Fibroblast of the aortic adventitia (primary cell): ENCODE measurements at places on chromosomes 6 and 20.

GRCh38 chr20:33022694-33023438 lies 8.6 kb upstream of the BPIFB6 start:
- no peak for DNase-seq

GRCh38 chr6:10535193-10535592 lies 14.0 kb downstream of the GCNT2 start:
- DNase-seq, result no peak

- peak; percentile 50 for DNase-seq
Measured at GRCh38 chr6:81750681-81751387, 1.6 kb downstream of the TENT5A start.

- no peak for DNase-seq
Measured at GRCh38 chr6:138370631-138371451, 6.9 kb upstream of the SMIM28 start.

- peak; percentile 32 for DNase-seq
Measured at GRCh38 chr6:133428295-133428694, 187.1 kb downstream of the EYA4 start.

- no peak for DNase-seq
Measured at GRCh38 chr20:62358171-62359042, 8.7 kb downstream of the LAMA5 start.

DNA sequence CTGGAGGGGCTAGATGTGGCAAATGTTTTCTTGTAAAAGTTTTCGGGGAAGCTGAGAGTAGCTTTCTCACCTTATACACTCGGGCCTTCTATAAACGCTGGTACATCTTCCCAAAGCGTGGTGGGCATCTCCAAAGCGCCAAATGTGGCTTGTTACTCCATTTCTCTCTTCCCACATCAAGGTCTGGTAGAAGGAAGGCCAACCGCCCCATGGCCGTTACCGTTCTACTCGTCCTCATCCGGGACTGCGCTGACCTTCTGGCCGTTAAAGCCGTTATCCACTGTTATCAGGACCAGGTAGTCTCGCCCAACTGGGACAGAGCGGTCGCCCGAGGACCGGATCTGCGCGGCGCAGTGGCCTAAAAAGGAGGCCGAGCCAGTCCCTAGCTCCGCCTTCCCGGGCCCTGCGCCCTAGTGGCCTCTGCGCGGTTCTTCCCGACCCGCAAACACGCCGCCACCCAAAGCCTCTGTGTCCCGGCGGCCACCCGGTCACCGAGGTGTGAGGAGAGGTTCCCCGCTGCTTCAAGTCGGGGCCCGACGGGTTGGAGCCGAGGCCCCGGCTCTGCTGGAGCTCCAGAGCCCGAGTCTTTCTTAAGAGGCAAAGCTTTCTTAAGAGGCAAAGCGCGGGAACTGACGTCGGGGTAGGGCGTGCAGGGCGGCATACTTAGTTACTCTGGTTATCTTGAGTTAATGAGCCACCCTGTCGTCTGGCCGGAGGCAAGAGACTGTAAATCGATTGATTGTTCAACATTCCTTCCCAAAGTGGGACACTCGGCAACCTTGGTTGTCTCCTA lies 90.5 kb downstream of the GPX5 start:
- no peak for DNase-seq

DNA sequence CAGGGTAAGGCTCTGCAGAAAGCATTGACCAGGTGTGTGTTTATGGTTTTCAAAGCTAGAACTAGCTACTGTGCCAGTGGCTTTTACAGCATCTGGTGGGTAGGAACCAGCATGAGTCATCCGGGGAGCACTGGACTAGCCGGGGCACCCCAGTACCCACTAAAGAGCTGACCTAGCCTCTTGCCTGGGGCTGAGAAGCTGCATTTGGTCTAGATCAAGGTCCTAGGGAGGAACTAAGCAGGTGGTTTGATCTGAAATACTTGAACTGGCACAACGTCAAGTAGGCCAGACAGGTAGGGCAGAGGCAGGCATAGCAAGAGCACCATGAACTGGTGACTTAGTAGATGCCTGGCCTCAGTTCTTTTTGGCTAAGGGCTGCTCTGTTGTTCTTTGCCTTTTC lies 109.8 kb upstream of the PTPRK start:
- no peak for DNase-seq

- peak; percentile 89 for DNase-seq
Measured at GRCh38 chr6:130303431-130303830, 62.4 kb upstream of the TMEM200A start.

DNA sequence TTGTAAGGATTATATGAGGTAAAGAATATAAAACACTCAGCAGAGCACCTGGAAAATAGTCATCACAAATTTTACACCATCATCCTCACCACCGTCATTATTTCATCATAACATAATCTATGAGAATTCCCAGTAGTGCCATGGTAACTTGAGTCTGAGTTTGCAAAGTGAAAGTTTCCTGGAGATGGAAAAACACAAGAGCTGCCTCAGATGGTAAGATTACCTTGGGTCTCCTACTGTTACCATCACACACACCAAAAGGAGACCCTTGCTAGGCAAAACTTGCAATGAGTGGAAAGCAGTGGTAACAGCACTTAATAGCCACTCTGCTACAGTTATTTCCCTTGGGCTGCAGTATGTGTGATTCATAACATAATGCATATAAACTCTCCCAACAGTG lies 589.8 kb downstream of the RNF144B start:
- DNase-seq, result no peak

GRCh38 chr6:41755895-41756294 lies 8.7 kb upstream of the PGC start:
- no peak for DNase-seq

DNA sequence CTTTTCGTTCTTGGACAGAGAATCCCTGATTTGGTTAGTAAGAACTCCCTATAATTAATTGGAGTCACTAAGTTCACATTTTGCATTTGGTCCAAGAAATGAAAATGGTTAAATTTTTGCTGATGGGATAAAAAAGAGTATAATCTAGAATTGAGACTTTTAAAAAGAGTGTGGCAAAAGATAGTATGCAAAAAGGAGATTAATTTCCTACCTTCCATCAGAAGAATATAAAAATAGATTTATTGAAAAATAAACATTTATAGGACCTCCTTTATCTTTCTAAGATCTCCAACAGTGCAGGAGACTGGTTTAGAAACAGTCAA lies 105.5 kb upstream of the EEF1E1 start:
- no peak for DNase-seq

GRCh38 chr6:109446541-109446940 lies 6.0 kb downstream of the SMPD2 start:
- DNase-seq, result no peak

- DNase-seq, result no peak
Measured at GRCh38 chr6:97392735-97393134, 109.7 kb upstream of the MMS22L start.

GRCh38 chr6:82767037-82767436 lies 298.6 kb downstream of the UBE3D start:
- no peak for DNase-seq

DNA sequence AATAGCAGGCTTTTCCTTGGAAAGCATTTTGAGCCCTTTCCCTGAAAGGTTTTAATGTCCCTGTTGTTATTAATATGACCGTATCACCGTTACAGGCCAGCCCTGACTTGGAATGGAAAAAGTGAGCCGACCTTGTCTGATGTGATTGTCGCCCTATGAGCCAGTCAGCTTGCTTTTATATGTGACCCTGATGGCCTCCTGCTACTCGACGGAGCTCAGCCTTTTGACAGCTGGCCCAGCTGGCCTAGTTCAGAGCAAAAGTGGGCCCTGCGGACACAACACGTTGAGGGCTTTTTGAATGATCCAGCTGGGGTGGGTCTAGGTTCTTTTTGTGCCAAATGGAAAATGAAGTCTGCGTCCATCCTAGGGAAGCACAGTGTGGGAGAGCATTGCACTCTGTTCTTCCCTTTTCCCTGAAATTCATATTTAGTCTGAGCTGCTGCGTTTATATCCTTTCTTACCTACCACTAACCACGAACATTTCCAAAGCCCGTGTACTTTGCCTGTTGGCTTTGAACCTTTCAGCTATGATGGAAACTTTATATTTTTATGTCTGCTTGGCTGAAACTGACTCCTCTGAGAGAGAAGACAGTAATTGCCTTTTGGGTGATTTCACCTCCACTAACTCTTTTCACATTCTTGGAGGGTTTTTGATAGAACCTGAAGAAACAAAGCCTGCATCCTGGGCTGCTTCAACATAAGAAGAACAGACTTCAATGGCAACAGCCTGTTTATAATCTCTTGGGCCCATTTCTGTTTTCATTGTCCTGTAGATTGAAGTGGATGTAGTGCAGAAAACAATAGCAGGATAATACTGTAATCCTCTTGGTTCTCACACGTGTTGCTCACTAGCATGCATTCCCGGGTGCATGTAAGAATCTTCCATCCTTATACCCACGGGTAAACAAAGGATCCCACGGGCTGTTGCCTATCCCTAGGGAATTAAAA lies 121.8 kb upstream of the HDGFL1 start:
- DNase-seq, result peak; percentile 5

- DNase-seq, result no peak
Measured at GRCh38 chr6:63558278-63558677, 14.0 kb upstream of the LOC128125822 start.

- no peak for DNase-seq
Measured at GRCh38 chr6:11218538-11219399, 13.7 kb downstream of the NEDD9 start.

- DNase-seq, result no peak
Measured at GRCh38 chr6:1558388-1558787, 51.3 kb upstream of the FOXC1 start.

DNA sequence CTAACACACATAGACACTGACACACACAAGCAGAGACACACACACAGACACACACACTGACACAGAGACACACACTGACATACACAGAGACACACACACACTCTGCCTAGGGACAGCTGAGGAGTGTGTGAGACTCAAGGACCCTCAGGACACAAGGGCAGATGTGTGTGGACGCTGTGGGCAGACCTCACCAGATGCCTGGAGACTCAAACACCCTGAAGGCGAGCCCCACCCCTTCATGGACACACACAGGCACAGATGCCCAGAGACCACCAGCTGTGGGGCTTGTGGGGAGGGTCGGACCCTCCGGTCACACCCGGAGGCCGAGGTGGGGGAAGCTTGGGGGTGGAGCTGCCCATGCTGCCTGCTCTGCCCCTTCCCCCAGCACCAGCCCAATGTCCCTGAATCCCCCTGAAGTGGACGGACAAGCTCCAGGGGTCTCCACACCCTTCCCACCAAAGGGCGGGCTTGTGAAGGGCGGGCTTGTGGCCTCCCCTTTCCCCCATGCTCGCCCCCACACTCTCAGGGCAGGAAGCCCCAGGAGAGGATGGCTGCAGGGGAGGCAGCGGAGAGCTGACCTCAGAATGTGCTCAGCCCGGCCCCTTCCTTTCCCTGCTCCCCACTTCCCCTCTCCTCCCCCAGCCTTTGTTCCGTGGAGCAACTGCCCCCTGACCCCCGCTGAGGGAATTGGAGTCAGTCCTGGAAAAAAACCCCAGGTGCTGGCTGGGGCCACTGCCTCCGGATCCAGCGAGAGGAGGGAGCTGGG lies 13.9 kb upstream of the ABHD16B start:
- no peak for DNase-seq

- DNase-seq, result no peak
Measured at GRCh38 chr20:23451956-23452487, 654 bp downstream of the CST11 start.

GRCh38 chr20:37991908-37992307 lies 41.3 kb downstream of the TTI1 start:
- DNase-seq, result no peak

- peak; percentile 27 for DNase-seq
Measured at GRCh38 chr20:10385850-10386544, 48.0 kb downstream of the MKKS start.

DNA sequence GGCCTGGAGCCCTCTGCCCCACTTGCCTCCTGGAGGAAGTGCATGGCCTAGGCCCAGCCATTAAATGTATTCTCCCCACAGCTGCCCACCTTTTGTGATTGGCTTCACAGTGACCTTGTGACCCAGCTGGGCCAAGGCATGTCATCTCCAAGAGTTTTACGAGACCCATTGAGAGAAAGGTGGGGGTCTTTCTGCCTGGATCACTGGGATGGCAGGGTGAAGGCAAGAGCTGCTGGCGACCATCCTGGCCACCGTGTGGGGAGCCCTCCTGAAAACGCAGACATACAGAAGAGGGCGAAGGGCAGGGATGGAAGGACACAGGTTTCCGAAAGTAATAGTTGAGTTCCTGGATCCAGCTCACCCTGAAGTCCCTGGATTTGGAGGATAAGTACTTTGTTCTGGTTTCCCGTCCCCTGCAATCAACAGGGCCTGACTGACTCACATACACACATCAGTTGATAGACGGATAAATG lies 12.3 kb upstream of the SPO11 start:
- DNase-seq, result no peak

DNA sequence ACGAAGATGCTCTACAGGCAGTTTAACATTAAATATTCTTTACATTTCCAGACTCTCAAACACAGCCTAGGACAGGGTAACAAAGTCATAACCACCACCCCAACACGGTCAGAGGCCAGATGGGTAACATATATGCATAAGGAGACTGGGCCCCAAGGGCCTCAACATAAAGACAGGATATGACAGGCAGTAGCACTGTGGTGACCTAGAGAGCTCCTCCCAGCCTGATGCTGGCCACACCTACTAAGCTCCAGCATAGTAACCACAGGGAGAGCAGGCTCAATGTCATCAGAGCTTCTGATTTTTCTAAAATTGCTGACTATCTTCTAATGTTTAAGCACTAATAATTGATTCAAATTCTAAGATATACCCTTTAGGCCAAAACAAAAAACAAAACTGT lies 21.7 kb downstream of the SMLR1 start:
- DNase-seq, result no peak

DNA sequence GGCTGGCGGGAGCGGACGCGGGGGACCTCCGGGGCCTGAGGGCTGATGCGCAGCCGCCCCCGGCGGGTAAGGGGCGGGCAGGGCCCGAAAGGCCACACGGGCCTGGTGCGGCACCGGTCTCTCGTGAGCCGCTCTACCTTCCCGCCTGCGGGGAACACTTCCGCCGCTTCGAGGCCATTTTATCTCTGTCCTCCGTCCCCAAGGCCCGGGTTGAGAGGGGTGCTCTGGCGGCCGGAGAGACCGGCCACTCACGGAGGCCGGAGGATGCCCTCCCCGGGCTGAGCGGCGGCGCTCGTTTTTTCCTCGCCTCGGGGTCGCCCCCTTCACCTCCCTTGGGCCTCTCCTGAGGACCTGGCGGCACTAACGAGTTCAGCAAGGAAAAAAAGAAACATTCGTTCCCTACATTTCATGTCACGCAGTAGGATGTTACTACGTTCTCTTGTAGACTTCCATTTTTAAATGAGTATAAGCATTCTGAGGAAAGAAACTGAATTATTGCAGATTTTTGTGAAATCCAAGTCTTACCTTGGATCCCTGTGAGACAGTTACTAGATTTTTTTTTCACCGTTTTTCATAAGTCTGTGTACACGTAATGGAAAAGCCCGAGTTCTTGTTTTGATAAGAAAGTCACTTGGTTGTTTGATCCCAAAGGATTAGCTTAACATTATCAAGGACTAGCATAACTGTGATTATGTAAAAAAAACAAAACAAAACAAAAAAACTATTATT lies 575 bp downstream of the WTAP start:
- peak; percentile 35 for DNase-seq
